ENCODE measurements at places on chromosomes 12 and 14.

GRCh38 chr12:79935624-79936345, 888 bp upstream of the PPP1R12A start:
- ATAC-seq: no peak

GRCh38 chr12:13099066-13099843, 4.2 kb downstream of the GSG1 start:
- ATAC-seq: no peak

DNA sequence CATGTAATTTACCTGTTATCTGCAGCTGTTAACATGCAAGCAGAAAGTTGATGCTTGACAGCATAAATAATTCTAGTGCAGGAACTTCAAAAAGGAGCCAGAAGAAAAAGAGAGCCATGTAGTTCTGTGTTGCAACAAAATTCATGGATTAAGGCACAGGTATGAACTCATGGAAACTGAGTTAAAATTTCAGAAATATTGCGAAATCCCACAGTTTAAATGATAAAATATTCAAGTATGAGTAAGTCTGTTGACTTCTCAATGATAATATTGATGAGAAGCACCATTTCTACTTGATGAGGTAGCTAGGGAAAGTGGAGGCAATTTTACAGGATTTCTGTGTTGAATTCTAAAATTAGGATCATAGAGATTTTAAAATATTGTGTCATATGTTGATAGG, 290.9 kb downstream of the TMEM117 start:
- ATAC-seq: no peak

GRCh38 chr14:21749306-21749868, 75.8 kb upstream of the OR4E1 start:
- no peak for ATAC-seq

GRCh38 chr14:46325157-46325556, 326.4 kb downstream of the RPL10L start:
- no peak for ATAC-seq

DNA sequence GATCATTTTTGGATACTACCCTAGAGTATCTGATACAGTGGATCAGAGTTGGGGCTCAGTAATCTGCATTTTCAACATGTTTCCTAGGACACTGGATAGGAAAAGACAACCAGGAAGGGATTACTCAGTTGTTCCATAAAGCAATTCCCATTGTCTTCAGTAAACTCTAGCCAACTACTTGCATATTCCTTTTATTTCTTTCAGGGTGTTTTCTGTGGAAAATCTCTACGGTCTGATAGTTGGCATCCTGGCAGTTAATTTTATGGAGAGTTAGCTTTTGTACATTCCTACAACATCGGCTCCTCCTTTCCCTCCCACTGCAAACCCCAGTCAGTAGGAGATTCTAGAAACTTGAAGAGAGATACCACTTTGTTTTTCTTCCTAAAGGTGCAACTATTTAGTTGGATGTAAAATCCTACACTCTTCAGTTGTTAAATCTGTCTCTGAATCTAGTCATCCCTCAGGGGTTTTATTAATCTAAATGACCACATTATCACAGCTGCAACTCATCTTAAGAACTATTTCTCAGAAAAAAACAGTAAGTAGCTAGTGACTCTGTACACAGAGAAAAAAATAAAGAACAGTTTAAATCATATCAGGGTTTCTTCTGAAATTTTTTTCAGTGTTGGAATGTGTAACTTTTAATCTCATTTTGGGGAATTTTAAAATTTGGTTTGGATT, 103.9 kb downstream of the PDE3A start:
- ATAC-seq: no peak

GRCh38 chr14:20489093-20489994, 16.0 kb upstream of the RNASE10 start:
- ATAC-seq: no peak

- no peak for ATAC-seq
Measured at GRCh38 chr14:43449291-43449690, 1057.8 kb downstream of the FSCB start.

DNA sequence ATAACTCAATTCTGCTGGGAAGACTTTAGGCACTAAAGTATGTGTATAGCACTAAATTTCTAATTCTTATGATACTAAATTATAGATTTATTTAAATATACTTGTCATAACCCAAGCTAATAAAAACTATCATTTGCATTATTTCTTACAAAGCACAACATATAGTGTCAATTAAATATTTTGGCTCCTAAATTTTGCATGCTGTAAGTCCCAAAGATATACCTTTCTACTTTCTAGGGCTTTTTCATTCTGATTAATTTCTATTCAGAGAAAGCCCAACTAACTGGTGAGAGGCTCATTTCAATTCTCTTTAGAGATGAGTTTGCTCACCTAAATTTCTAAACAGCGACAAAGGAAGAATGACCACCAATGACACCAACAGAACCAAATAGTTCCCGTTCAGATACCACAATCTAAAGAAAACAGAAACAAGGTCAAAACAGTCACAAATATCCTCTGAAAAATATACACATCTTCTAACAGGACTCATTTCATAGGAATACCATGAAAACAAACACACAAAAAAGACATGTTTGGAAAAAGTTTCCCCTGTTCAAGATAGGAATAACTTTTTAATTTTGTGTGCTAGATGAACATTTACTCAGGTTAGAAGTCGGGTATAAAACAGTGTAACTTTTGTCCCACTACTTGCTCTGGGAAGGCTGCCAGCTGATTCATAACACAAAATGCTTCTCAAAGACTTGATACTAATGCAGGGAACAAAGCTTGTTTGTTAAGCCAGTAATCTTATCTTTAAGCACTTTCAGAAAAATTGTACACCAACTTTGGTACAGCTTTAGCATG, 7.6 kb downstream of the SLC38A2 start:
- no peak for ATAC-seq

GRCh38 chr12:69875416-69875935, 50.4 kb downstream of the MYRFL start:
- ATAC-seq: no peak

DNA sequence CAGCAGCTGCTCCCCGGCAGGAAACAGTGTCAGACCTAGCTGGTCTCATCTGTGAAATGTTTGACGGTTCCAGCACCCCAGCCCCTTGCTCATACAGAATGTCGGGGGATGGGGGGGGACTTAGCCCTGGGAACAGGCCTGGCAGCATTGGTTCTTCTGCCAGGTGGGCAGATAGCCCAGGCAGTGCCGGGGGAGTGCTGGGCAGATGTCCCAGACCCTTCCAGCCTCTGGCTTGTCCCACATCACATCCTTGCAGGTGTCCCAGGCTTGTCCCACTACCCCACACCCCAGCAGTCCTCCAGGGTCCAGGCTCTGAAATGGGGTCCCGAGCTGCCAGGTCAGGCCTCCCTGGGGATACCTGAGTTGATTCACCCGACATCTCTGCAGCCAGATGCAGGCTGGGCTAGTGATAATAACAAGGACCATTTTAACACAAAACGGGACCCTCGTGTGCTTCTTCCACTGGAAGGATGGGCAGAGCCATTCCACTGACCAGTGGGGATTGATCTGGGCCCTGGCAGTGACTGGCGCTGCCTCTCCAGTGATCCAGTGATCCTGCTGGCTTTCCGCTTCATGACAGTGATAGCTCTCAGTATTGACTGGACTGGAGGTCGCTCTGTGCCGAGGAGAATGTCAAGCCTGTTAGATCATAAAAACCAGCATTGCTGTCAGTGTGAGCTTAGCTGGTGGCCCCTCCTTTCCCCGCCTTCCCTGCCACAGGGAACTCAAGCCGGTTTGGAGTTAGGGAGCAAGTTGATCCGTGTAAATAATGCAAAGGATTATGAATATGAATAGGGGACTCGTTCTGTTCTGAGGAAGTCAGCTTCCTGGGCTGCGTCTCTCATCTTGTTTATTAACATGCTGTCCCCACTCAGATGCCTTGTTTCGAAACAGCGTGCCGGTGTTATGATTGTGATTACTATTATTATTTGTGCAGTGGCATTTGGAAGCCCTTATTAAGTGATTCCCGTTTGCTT, 180.6 kb downstream of the AACS start:
- no peak for ATAC-seq

- no peak for ATAC-seq
Measured at GRCh38 chr12:34603382-34604035, 581.2 kb downstream of the ALG10 start.

- no peak for ATAC-seq
Measured at GRCh38 chr12:49505672-49506071, 33.2 kb upstream of the KCNH3 start.

GRCh38 chr14:64611358-64612020, 61.7 kb downstream of the PPP1R36 start:
- ATAC-seq: no peak

GRCh38 chr12:50661300-50662115, 102.4 kb upstream of the ATF1 start:
- peak; percentile 20 for ATAC-seq

- no peak for ATAC-seq
Measured at GRCh38 chr12:30200864-30201263, 417.1 kb upstream of the TMTC1 start.

GRCh38 chr12:131365821-131366260, 345.0 kb upstream of the SFSWAP start:
- ATAC-seq: no peak

DNA sequence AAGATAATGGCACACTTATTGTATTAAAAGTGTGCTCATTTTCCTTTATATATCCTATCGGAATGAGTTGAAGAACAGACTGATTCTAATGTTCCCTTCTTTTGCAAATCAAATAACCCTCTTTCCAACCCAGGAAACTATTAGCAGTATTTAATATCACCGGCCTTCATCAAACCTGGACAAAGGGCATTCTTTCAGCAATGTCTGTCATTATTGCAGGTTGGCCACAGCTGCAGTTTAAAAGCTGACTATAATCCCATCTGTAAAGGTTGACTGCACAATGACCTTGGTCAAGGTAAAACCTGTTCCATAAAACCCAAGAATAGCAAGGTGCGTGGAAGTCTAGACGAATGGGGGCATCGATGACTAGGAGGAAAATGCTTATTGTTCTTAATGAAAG, 472.3 kb upstream of the SOX5 start:
- ATAC-seq: no peak

DNA sequence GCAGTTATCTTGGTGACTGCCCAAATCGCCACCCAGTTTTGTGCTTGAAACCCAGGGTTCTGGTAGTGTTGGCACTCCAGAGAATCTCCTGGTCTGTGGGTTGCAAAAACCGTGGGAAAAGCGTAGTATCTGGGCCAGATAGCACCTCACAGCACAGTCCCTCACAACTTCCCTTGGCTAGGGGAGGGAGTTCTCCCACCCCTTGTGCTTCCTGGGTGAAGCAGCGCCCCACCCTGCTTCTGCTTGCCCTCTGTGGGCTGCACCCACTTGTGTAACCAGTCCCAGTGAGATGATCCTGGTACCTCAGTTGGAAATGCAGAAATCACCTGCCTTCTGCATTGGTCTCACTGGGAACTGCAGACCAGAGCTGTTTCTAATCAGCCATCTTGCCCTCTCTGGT, 16.4 kb downstream of the CLEC2D start:
- ATAC-seq: no peak

DNA sequence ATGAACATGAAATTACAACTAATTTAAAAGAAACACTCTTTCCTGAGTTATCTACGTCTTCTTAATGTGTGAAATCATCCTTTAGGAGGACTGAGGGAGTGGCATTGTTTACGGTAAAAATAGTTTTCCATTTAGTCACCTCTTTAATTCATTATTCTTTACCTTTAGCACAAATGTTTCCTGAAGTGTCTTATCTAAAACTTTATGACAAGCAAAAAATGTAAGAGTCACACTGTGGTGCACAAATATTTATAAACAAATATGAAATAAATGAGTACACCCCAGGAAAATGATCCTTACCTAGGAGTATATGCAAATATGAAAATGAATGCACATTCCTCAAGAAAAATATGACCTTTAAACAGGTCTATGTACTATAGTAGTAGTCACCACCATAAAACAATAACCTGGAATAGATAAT, 104.6 kb downstream of the PTPRR start:
- ATAC-seq: no peak

DNA sequence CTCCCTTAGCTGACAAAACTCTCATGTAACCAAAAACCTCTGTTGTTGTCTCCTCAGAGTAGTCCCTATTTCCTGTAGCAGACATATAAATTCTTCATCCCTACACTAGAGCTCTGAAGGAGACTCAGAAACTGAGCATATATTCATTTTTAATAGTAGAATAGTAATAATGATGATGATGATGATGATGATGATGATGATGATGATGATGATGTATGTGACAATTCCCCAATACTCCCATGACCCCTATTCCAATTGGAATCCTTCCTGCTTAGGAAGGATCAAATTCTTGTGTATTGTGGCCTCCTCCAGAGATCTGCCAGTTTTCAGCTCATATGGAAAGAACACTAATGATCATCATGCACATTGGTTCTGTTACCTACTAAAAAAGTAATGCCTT, 26.7 kb downstream of the RASSF9 start:
- no peak for ATAC-seq

DNA sequence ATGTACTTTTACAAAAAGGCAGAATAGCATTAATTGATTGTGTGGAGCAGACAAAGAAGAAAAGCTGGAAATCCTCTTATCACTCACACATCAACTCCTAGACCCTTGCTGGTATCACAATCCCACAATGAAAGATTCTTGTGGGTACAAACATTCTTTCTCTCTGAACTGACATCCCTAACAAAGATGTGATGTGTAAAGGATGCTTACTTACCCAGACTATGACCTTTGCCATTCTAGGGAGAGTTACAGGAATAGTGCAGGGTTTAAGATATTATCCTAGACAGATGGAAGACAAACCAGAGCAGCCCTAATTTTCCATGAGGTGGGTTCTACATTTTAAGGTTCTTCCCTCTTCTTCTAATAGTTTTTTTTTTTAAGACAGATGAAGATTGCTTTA, 60.4 kb upstream of the SLC6A15 start:
- no peak for ATAC-seq

All from activated CD4-positive, CD25-positive, alpha-beta regulatory T cell treated with anti-CD3 and anti-CD28 coated beads, Interleukin-2, amount 50 U/mL, for 24 hours (primary cell).